ENCODE measurements at places on chromosomes 11 and 22.

DNA sequence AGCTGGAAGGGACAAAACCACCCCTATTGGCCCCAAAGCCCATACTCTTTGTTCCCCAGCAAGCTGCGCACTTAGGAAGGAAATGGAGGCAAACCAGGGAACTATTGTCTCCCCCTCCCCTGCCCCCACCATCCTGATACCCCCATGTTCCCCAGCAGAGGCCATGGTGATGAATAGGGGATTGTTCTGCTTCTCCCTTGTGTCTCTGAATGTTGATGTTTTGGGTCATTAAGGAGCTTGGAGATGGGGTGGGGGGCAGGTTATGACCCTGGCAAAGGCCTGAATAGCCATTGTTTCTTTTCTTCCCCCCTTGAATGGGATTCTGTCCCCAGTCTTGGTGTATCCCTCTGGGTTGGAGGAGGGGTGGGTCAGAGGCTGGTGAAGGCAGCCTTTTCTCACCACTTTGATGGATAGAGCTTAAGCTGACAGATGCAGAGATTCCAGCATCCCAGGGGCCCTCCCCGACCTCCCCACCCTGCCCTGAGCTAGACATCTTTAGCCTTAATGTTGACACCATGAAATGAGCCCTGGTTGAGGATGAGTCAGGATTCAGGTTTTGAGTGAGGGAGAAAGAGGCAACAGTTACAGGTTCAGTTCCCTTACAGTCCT lies 8.3 kb downstream of the DTX4 start:
- DNase-seq, result no peak

GRCh38 chr11:119729951-119730613 lies 1.1 kb upstream of the NECTIN1 start:
- DNase-seq, result peak; percentile 73

- DNase-seq, result peak; percentile 93
Observed at GRCh38 chr11:66222358-66223149, 45.9 kb upstream of the RAB1B start.

DNA sequence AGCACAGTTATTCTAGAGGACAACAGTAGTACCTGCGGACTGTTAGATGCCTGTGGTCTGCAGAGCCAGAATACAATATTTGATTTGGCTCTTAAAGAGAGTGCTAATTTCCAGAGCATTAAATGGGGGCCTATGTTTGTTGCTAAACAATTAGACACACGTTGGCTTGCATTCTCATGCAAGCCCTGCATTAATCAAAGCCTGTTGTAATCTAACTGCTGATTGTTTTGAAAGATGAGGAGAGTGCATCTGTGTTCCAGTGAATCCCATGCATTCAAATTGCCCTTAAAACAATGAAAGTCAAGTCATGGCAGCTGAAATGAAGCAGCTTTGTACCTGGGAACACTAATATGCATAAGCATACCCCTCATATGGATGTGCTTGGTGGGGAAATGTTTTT lies 419.4 kb downstream of the DYNC2H1 start:
- no peak for DNase-seq

DNA sequence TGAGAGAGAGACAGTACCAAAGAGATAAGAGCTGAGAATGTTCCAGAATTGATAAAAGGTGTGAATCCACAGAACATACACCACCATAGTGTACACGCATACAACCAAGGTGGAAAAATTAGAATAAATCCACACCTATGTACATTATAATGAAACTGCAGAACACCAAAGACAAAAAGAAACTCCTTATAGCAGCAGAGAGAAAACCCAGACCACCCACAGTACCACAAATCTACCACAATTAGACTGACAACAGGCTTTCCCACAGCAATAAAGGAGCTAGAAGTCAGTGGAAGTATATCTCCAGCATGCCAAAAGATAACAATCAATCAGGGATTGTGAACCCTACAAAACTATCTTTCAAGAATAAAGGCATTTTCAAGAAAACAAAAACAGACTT lies 31.8 kb downstream of the SCN4B start:
- no peak for DNase-seq

DNA sequence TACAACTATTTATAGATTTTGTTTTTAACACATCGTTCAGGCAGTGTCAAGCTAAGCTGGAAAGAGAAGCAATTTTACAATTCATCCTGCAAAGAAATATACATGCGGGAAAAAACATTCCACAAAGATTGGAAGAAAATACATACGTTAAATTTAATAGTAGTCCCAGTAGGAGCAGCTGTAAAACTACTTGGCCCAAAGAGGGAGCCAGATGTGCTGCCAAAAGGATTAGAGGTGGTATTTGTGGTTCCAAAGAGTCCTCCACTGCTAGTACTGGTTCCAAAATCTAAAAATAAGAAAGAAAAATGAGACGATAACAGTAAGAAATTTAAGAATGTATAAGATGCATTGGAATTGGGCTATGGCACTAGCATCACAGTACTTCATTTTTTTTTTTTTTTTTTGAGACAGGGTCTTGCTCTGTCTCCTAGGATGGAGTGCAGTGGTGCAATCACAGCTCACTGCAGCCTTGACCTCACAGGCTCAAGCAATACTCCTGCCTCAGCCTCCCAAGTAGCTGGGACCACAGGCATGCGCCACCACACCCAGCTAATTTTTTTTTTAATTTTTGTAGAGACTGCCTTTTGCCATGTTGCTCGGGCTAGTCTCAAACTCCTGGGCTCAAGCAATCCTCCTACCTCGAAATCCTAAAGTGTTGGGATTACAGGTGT lies 21.5 kb downstream of the NUP98 start:
- peak; percentile 14 for DNase-seq

DNA sequence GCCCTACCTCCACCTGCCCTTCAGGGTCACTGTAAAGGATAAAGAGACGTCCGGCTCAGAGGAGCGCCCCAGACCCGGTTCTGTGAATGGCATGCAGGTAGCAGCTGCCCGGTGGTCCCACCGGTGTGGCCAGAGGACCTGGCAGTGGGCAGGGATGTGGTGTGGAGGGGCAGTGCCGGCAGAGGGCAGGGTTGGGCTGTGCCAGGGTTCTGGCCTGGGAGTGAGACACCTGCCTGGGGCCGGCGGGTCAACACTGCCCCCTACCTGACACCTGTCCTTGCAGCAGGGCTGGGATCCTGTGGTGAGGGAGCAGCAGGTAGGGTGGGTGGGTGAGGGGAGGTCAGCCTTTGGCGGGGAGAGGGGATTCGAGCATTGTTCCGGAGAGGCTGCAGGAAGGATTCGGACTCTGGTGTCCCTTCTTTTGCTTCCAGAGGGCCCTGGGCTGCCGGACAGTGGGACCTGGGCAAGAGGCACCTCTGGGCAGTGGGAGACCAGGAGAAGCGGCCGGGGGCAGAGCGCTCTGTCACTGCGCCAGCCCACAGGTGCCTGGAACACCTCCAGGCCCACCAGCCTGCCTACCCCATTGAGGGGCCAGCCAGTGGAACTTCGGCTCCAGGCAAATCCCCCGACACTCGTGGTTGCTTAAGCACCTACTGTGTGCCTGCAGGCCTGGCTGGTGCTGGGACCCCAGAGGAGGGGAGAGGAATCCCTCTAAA lies 1.6 kb upstream of the PHLDA2 start:
- DNase-seq, result peak; percentile 49

- peak; percentile 26 for DNase-seq
Observed at GRCh38 chr11:129992161-129992944, 10.3 kb downstream of the PRDM10 start.

- DNase-seq, result no peak
Observed at GRCh38 chr11:14101388-14101787, 138.9 kb downstream of the SPON1 start.

GRCh38 chr11:7115780-7116179 lies 27.0 kb downstream of the RBMXL2 start:
- peak; percentile 33 for DNase-seq

DNA sequence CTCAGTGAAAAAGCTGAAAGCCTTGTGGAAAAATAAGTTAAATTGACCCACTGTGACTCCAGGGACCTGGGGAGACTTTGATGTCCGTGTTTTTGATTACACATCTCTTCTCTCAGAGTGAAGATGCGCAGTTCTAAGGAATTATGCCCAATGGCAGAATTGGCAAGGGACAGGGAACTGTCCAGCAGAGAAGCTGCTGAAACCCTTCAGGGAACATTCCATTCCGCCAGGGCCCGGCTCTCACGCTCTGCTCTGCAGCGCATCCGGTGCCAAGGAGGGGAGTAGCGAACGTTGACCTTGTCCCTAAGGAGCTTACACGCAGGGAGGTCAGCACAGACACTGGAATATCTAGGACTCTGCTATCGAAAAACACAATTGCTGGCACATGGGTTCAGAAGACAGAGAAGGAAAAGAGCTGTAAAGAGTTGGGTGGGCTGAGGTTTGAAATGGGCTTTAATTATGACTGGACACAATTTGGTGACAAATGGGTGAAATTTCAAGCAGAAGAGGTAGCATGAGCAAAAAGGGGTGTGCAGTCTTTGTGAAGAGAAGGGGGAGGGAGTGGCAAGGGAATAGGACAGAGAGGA lies 64.5 kb upstream of the B3GAT1 start:
- no peak for DNase-seq

DNA sequence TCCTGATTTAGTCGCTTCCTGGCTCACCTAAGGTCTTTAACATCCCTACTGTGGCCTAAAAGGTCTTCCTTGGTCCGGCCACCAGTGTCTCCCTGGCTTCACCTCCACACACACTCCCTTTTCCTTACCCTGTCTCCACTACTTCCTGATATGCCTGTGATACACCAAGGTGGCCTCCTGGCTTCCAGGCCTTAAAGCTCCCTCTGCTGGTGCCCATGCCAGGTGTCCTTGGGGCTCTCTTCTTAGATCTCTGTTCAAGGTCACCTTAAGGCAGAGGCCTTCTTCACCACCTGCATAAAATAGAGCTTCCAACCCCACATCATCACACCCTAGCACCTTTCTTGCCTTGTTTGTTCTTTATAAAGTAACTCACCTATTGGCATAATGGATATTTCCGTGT lies 787.7 kb downstream of the NTM start:
- DNase-seq, result peak; percentile 26

Measured in fibroblast of pulmonary artery (primary cell).